ENCODE measurements at places on chromosomes 11 and 22.

DNA sequence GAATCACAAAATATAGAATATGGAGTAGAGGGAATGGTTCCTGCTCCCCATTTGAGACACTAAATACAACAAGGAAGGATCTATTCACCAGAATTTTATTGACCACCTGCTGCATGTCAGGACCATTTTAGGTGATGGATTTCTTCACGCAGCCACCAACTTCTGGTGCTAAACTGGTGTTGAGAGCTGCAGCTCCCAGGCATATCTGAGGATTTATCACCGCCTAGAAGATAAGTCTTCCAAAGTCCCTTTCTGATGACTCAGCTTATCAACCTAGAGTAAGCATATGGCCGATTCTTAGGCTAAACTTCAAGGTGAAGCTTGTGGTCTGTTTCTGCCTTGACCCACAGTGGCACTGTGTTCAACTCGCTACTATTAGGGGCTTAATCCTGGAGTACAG lies 6.7 kb downstream of the DDI1 start:
- DNase-seq = no peak

GRCh38 chr11:56932572-56933220 lies 56.0 kb upstream of the OR5AK2 start:
- no peak for DNase-seq

- peak; percentile 37 for DNase-seq
Measured at GRCh38 chr11:85941380-85941973, 86.3 kb downstream of the CCDC83 start.

DNA sequence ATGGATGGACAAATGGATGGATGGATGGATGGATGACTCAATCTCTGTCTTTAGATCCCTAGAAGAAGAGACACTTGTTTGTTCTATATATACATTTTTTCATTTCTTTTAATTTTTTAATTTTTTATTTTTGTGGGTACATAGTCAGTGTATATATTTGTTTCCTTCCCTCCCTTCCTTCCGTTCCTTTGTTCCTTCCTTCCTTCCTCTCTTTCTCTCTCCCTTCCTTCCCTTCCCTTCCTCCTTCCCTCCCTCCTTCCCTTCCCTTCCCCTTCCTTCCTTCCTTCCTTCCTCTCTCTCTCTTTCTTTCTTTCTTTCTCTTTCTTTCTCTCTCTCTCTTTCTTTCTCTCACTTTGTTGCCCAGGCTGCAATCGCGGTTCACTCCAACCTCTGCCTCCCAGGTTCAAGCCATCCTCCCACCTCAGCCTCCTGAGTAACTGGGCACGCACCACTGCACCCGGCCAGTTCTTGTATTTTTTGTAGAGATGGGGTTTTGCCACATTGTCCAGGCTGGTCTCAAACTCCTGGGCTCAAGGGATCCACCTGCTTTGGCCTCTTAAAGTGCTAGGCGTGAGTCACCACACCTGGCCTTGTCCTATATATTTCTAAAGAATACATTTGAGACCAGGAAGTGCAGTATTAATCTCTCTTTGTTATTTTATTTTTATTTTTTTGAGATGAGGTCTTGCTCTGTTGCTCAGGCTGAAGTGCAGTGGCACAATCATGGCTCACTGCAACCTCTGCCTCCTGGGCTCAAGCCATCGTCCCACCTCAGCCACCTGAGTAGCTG lies 42.5 kb upstream of the AQP11 start:
- no peak for DNase-seq

- no peak for DNase-seq
Measured at GRCh38 chr22:34038801-34039555, 118.7 kb upstream of the LARGE1 start.
